Lower lobe of right lung (tissue), 2 donors: ENCODE measurements at places on chromosomes 12 and 14.
A peak's percentile ranks its signal among the peaks of the same experiment; 100 is the strongest.

GRCh38 chr14:71594821-71595220 is 337.4 kb upstream of the RGS6 start:
- peaks cover 21% of the 10 kb centered on the region for H3K4me1 ChIP-seq
- no peak for DNase-seq
- no peak overlapping the region for H3K27ac ChIP-seq
- no peaks in the 10 kb centered on the region for H3K36me3 ChIP-seq
- no peaks in the 10 kb centered on the region for H3K27me3 ChIP-seq

DNA sequence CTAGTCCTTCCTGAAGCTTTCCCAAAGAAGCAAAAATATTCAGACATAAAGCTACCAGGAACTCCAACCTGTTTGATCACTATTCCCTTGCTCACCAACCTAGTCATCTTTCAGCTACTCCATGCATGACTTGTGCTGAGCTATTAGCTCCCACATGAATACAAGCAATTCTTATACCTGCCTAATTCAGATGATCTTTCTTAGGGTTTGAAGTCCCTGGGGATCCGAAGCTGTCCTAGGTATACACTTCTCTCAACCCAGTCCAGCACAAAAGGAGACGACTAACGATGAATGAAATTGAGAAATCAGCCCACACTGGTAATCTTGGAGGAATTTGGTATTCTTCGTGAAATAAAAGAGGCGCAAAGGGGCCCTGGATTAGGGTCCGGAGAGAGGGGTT is 631 bp upstream of the PTGR2 start:
- no peak for DNase-seq
- H3K4me3 ChIP-seq, result peak overlapping the region; percentile 70
- peak overlapping the region; percentile 94 for H3K27ac ChIP-seq
- peaks cover 21% of the 10 kb centered on the region for H3K4me1 ChIP-seq

DNA sequence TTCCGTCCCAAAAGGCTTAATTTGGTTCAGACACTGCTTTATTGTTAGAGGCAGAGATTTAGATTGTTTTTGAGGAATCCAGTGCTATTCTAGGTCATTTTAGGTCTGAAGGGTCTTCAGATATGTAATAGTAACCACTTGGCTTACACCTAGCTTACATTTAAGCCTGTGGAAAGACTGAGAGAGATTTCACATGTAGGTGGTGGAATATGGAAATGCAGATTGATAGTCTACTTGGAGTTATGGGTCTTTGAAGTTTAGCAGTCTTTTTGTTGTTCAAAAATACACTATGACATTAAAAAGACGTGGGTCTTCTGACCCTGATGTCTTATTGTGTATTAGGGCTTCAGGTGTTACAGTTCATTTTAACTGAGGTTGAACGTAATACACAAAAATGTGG is 51.4 kb upstream of the CCT2 start:
- peaks cover 18% of the 10 kb centered on the region for H3K4me1 ChIP-seq
- H3K4me3 ChIP-seq, result no peak overlapping the region
- H3K27ac ChIP-seq, result peak overlapping the region; percentile 64
- H3K36me3 ChIP-seq, result peaks cover 14% of the 10 kb centered on the region

- no peak for DNase-seq
- H3K27me3 ChIP-seq, result no peaks in the 10 kb centered on the region
- H3K36me3 ChIP-seq, result peaks cover 20% of the 10 kb centered on the region
- H3K4me1 ChIP-seq, result no peaks in the 10 kb centered on the region
- H3K4me3 ChIP-seq, result no peak overlapping the region
These were observed 8.6 kb downstream of the PMEL start for GRCh38 chr12:55957106-55957859.

DNA sequence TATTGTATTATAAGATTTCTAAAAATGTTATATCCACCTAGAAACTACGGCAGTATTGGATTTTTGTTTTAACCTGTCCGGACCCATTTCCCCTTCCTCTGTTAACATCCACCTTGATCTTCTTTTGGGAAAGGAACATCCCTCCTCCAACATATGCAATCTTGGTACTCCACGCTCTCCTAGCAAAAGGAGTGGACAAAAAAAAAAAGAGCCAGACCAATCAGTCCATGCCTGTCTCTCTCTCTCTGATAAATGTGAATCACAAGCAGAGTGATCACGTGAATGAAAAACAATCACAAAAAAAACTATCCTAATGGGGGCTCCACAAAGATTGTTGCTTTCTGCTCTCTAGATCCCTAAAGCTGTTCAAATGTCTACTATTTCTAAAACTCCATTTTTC is 27.1 kb downstream of the OSBPL8 start:
- H3K27ac ChIP-seq, result no peak overlapping the region
- H3K4me3 ChIP-seq, result no peak overlapping the region
- H3K27me3 ChIP-seq, result no peaks in the 10 kb centered on the region
- H3K4me1 ChIP-seq, result no peaks in the 10 kb centered on the region
- H3K36me3 ChIP-seq, result no peaks in the 10 kb centered on the region
- no peak for DNase-seq

DNA sequence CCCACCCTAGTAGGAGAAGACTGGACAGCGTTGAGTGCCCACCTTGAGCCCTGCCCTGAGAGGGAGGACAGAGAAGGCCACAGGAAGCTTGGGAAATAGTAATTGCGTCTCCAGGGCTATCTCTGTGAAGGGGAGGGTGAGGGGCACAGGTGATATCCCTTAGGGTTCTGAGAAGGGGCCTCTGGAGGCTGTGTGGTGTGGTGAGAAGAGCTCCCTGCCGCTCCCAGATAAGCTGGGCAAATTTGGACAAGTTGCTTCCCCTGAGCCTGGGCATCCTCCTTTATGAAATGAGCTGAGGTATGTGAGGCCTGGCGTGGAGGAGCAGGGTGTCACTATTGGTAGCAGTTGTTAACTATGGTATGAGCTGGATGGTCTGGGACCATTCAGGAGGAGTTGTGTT is 23.5 kb upstream of the LRP1-AS start:
- no peak overlapping the region for H3K27ac ChIP-seq
- no peak overlapping the region for H3K4me3 ChIP-seq
- no peaks in the 10 kb centered on the region for H3K4me1 ChIP-seq
- no peaks in the 10 kb centered on the region for H3K27me3 ChIP-seq

GRCh38 chr12:13222076-13222475 is 25.6 kb downstream of the EMP1 start:
- H3K27ac ChIP-seq, result no peak overlapping the region
- no peak overlapping the region for H3K4me3 ChIP-seq
- peaks cover 16% of the 10 kb centered on the region for H3K4me1 ChIP-seq

DNA sequence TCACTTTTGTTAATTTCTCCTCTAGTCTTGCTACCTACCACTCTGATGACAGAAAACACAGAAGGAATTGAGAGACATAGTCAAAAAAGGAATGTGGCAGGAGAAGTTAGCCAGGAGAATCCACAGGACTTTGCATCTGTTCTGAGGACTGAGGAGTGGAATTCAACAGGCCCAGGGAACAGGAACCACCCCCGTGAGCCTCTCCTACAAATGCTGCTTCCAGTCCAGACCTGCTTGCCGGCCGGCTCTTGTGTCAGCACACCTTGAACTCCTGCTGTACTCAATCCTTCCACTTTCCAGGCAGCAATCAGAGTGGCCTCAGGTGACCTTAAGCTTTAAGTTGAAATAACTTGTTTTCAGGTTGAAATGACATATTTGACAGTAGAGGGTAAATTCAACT is 903.1 kb downstream of the BCL11B start:
- H3K27me3 ChIP-seq, result no peaks in the 10 kb centered on the region
- no peaks in the 10 kb centered on the region for H3K36me3 ChIP-seq
- no peak for DNase-seq
- H3K27ac ChIP-seq, result no peak overlapping the region

- H3K4me1 ChIP-seq, result peaks cover 10% of the 10 kb centered on the region
- H3K27me3 ChIP-seq, result no peaks in the 10 kb centered on the region
- H3K4me3 ChIP-seq, result no peak overlapping the region
- no peak for DNase-seq
These were observed 182.3 kb downstream of the ADGRD1 start for GRCh38 chr12:131135786-131136538.

GRCh38 chr14:87170179-87170578 is 822.8 kb downstream of the GALC start:
- H3K4me1 ChIP-seq, result no peaks in the 10 kb centered on the region
- no peak overlapping the region for H3K27ac ChIP-seq
- no peak overlapping the region for H3K4me3 ChIP-seq
- H3K27me3 ChIP-seq, result no peaks in the 10 kb centered on the region
